Stomach (tissue), 19 donors: ENCODE measurements at places on chromosomes 2 and 18.

DNA sequence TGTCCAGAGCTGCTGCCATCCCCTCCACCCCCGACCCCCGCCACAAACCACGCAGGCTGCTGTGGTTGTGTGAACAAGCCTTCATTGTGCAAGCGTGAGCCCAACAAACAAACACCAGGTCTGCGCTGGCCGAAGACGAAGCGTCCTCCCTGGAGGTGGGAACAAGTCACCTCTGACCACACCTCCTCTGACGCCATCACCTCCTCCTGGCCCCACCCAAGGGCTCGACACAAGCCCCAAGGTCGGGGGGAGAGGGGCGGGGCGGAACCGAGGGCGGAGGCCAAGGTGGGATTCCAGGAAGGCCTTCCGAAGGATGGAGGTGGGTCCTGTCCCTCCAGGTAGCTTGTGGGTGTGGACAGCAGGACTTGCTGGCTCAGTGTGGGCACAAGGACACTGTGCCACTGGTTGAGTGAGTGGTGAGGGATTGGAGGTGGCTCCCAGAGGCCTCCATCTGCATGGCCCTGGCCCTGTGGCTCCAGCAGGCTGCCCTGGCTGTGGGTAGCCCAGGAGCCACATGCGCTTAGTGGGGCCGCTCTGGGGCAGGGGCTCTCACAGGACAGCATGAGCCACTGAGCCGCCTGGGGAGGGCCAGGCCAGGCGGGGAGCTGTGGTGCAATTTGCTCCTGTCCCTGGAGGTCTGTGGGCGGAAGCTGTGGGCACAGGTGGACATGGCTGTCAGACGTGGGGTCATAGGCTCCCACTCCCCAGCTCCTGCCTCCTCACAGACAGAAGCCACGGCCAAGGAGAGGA, 7.4 kb upstream of the GPR17 start:
- DNase-seq, result peak; percentile 89

DNA sequence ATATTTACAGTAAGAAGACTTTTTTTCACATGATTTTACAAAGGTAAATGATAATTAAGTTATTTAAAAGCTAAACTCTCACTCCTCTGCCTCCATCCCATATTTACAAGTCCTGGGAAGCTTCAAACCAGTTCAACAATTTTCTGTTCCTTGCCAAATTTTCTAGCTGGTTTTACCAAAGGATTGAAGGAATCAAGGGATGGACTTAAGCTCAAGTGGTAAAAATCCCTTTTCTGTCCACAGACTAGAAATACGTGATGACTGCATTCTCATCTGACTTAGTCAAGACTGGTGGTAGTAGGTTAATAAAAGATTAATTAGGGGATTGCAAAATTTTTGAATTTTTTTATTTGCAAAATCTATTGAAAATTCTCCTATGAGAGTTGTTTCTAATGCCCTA, 297.3 kb downstream of the MTX2 start:
- no peak for DNase-seq

- DNase-seq, result no peak
These were observed 68.3 kb downstream of the TNS1 start for GRCh38 chr2:217934321-217935131.

GRCh38 chr2:231722721-231723307, 14.5 kb downstream of the PTMA start:
- DNase-seq, result no peak

DNA sequence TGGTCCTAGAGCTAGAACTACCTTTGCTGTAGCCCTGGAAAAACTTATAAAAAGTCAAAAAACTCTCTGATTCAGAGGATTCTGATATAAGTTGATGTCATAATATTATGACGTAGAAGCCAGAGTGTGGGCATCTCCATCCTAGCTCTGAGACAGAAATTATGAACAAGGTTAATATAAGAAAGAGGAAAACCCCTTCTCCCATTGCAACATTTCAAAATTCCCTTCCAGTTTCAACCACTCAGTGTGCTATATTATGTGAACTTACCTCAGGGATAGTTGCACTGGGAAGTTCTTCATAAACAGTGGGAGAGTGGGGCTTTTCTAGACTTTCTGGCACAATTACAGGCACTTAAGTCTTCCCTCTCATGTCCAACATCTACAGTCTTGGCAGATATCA, 171.6 kb downstream of the PIK3C3 start:
- no peak for DNase-seq

DNA sequence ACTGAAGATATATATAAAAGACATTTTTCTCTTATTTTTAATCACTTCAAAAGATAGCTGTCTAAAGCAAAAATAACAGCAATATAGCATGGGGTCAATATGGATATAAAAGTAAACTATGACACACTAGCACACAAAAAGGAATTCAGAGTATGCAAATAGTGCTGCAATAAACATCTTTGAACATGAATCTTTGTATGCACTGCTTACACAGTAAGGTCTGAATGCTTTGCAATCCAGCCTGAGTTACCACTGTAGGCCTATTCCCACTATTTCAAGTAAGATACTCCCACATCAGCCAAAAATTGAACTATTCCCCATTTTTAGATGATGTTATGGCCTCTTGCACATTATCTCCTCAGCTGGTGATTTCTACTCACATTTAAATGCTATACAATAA, 27.4 kb upstream of the ERCC3 start:
- no peak for DNase-seq

DNA sequence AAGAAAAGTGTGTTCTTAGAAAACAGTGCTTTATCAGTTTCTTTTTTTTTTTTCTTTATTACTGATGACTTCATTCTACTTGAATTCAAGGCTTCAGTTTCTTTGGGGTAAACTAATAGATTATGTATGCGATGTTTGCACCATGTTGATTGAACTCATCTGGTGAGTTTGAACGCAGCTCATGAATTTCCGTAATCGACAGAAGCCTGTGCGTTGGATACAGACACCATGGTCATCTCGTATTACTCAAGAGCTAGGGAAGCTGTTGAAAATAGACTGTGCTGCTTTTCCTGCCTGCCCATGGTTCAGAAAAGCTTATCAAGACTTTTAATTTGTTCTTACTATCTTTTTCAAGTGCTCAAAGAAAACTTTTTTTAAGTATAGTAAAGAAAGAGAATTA, 185.5 kb upstream of the NRP2 start:
- DNase-seq, result peak; percentile 77

GRCh38 chr2:24228470-24228869, 53.6 kb downstream of the FAM228A start:
- no peak for DNase-seq

- peak; percentile 61 for DNase-seq
These were observed 878.8 kb downstream of the RNF144A start for GRCh38 chr2:7795778-7796563.

- DNase-seq, result no peak
These were observed 57.0 kb upstream of the CYRIA start for GRCh38 chr2:16722677-16723076.

DNA sequence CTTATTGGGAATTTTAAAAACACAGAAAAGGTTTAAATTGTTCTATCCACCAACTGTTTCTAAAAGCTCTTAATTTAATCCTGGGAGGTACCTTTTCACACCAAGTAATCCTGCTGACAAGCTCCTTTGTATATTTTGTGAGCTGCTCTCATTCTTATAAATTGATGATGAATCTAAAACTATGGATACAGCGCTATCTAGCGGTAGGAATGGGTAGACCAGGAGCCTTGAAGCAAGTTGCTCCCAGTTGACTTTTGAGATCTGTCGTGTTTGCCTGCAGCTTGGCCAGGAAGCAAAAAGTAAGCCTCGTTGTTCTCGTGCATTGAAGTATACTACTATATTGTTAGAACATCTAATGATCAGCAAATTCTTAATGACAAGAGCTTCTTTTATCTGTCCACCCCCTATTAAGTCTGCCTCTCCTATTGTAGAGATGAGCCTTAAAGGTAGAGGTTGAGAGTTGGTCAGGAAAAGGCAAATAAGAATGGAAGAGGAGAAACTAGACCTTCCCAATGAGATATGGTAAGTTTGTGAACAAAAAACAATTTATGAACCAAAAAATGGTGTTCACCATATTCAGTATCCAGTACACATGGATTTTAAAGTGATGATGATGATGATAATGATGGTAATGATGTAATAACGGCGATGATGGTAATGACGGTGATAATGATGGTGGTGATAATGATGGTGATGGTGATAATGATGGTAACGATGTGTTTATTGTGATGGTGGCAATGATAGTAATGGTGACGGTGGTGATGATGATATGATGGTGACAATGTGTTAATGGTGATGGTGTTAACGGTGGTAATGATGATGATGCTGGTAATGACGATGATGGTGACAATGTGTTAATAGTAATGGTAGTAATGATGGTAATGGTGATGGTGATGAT, 212.1 kb upstream of the NCKAP5 start:
- peak; percentile 60 for DNase-seq

DNA sequence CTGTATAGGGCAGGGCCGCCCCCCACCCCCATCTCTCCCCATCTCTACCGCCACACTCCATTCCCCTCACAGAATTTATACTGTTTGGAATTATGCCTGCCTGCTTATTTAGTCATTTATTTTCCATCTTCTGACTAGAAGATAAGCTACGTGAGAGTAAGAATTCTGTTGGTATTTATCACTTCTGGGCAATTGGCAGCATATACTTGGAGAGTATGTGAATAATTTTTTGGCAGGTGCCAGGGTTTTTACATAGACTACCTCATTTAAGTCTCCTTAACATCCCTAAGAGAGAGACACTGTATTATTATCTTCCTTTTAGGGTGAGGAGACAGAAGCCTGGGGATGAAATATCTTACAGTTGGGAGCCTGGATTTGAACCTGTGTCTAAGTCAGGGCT, 45.0 kb downstream of the SLC4A1AP start:
- no peak for DNase-seq

DNA sequence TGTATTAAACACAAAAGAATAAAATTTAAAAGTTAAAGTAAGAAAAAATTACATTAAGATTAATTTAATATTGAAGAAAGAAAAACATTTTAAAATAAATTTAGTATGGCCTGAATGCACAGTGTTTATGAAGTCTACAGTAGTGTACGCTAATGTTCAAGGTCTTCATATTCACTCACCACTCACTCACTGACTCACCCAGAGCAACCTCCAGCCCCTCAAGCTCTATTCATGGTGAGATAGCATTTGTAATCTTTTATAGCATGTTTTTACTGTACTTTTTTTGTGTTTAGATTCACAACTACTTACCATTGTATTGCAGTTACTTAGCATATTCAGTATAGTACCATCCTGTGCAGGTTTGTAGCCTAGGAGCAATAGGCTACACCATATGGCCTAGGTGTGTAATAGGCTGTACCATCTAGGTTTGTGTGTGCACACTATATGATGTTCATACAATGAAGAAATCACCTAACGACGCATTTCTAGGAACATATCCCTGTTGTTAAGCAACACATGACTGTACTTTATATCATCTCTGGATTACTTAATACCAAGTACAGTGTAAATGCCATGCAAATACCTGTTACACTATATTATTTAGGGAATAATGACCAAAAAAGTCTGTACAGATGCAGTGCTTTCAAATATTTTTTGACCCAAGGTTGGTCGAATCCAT, 144.0 kb upstream of the IL1R2 start:
- DNase-seq, result no peak

DNA sequence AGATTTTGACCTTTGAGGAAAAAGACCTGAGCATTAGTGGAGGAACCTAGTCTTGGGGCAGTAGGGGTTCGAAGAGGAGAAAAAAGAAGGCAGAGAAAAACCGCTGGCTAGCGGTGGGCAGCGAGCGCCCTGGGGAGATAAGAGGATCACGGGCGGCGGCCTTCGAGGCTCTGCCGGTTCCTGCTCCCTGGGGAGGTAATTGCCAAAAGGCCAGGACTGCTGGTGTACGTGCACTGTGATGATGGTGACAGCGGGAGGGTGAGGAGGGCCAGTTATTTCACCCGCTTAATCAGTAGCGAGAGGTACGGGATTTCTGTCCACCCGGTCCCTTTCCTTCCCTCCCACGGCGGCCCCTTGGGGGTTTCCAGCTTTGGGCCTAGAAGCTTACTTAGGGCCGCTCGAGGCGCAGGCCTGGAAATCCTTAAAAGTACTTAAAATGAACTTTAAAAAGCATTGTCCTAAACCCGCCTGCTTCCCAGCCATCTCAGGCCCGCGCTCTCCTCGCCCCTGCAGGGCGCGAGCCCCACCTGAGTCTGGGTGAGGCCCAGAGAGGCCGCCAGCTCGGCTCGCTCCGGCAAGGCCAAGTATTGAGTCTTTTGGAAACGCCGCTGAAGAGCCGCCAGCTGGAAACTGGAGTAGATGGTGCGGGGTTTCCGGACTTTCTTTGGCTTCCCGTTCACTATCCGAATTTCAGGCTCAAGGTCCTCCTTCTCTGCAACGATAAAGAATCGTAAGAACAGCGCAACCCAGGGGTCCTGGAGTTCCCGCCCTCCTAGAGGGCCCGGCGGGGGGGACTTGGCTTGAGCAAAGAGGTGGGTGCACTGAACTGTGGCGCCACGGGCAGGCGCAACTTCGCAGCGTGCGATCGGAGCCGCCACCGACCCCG, 1.5 kb downstream of the DLX2 start:
- DNase-seq, result no peak

- DNase-seq, result no peak
These were observed 21.1 kb downstream of the TET3 start for GRCh38 chr2:74005786-74006185.

DNA sequence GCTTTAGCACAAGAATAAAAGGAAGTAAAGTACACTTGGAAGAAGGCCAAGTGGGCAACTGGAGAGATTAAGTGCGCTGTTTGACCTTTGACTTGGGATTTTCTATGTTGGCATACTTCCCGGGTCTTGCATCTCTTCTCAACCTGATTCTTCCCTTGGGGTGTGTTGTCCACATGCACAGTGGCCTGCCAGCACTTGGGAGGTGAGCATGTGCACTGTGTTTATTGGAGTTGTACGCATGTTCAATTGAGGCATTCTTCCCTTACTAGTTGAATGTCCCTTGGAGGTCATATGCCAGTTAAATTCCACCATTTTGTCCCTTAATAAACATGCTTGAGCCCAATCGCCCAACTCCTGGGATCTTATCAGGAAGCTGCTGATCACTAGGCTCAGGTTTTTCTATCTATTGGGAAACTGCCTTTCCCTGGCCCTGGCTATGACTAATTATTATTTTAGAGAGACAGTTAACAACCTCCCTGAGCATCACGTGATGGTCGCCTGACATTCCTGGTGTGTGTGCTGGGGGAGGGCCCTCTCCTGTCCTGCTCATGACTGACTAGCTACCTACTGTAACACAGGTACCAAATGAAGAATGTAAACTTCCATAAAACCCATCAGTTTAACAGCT, 62.5 kb upstream of the RAPGEF4 start:
- DNase-seq, result peak; percentile 63

DNA sequence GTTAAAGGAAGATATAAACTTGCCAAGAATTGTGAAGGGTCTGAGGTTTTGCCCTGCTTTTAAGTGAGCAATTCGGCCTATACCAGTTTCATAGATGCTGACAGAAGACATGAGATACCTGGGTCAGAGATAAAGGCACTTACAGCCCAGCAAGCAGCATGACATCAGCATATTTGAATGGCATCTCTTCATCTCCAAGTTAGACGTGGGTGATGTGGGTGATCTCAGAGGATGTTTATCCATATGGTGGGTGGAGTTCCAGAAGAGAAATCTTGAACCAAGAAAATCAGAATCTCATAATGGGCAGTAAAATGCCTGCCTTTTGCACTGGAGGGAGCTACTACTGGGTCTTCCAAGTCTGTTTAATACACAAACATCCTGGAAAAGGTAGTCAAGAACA, 44.7 kb downstream of the GYPC start:
- DNase-seq, result no peak
